ENCODE measurements at places on chromosomes 11 and 22. TPM values are rescaled to one million over a fixed set of nuclear protein-coding genes. Genes with fewer than 3 reads are reported as not detected.

Gene GSTT2
- not detected for total RNA-seq

Gene OR52N4
- total RNA-seq, result not detected

Gene AMBRA1
- total RNA-seq, result 22.9 TPM

Gene APOA4
- total RNA-seq, result not detected

Gene HTR3B
- total RNA-seq, result not detected

Gene DNAL4
- total RNA-seq, result 12.4 TPM

Gene CNGA4
- total RNA-seq, result not detected

Gene POTEH
- total RNA-seq, result not detected

Gene KCNK4
- not detected for total RNA-seq

Gene CCDC34
- 10.2 TPM for total RNA-seq

Gene GPR152
- not detected for total RNA-seq

Gene KCNQ1
- total RNA-seq, result 6.3 TPM

Gene EI24
- total RNA-seq, result 54.8 TPM

Gene EXPH5
- total RNA-seq, result 5.1 TPM

Gene FJX1
- 8.7 TPM for total RNA-seq

Gene C22orf31
- not detected for total RNA-seq

Gene MS4A3
- total RNA-seq, result 0.69 TPM

Gene IFITM2
- 14.8 TPM for total RNA-seq

Gene MMP12
- total RNA-seq, result 3.8 TPM

Gene PKNOX2
- total RNA-seq, result 6.5 TPM

Gene SCUBE1
- total RNA-seq, result 1.2 TPM

Gene OR52H1
- 2.2 TPM for total RNA-seq

Gene GSTP1
- 299 TPM for total RNA-seq

Gene SSTR3
- total RNA-seq, result not detected

Gene PNPLA3
- 0.37 TPM for total RNA-seq

Gene MYBPC3
- not detected for total RNA-seq

Gene PGR
- 8.6 TPM for total RNA-seq
